CD4-positive, alpha-beta T cell treated with Interferon alpha-2 for 1 hour (primary cell): ENCODE measurements at places on chromosomes 12 and 14.

GRCh38 chr14:70886421-70887206, 20.6 kb upstream of the PCNX1 start:
- peak; percentile 86 for DNase-seq

DNA sequence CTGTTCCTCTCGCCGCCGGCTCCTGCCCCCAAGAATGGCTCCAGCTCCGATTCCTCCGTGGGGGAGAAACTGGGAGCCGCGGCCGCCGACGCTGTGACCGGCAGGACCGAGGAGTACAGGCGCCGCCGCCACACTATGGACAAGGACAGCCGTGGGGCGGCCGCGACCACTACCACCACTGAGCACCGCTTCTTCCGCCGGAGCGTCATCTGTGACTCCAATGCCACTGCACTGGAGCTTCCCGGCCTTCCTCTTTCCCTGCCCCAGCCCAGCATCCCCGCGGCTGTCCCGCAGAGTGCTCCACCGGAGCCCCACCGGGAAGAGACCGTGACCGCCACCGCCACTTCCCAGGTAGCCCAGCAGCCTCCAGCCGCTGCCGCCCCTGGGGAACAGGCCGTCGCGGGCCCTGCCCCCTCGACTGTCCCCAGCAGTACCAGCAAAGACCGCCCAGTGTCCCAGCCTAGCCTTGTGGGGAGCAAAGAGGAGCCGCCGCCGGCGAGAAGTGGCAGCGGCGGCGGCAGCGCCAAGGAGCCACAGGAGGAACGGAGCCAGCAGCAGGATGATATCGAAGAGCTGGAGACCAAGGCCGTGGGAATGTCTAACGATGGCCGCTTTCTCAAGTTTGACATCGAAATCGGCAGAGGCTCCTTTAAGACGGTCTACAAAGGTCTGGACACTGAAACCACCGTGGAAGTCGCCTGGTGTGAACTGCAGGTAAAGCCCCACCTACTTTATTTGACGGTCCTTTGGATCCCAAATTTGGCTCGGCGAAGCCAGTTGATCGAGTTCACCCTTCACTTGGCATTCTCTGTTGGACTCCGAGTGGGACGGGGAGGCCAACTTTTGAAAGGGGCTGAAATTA, 1.5 kb downstream of the WNK1 start:
- peak; percentile 57 for DNase-seq

- peak; percentile 83 for DNase-seq
These were observed 5.1 kb upstream of the ZNF839 start for GRCh38 chr14:102314242-102315011.

- no peak for DNase-seq
These were observed 64.2 kb upstream of the IFNG-AS1 start for GRCh38 chr12:67925077-67925476.

DNA sequence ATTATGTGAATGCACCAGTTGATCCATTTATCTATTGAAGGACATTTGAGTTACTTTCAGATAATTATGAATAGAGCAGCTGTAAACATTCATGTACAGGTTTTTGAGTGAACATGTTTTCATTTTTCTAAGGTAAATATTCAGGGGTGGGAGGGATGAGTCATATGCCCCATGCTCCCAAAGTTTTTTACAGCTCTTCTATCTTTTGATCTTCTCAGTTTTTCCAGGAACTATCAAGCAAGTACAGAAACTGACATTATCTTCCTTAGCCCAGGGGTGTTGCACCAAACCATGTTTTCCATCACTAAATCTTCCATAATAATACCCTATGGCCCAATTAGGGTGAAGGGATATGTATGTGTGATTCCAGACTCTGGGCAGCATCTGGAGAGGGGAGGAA, 384.5 kb downstream of the EMP1 start:
- DNase-seq = no peak

DNA sequence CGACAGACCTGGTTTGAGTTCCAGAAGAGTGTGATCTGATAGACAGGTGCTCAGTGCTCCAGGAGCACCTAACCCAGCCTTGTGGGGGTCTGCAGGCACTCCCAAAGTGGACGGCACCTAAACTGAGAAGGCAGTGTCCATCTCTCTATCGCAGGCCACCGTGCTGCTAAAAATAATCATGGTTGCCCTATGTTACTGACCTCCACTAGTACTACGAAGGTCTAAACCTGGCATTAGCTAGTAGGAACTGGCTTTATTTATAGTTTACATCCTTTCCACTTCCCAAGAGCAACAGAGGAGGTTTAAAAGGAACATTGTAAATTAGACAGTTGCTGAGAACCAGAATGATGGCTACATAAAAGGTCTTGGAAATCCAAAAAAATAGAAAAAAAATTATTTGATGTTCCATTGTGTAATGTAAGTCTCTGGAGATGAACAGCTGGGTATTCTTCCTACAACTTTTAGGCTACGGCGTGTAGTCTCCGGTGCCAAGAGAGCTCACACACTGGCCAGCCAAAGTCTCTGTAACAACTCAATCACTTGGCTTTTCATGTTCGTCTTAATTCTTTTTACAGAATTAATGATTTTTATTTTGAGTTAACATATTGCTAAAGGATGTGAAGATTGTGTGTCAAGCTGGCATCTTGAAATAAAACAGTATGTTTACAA, 27.3 kb downstream of the PPFIBP1 start:
- no peak for DNase-seq

GRCh38 chr12:75581515-75581914, 70.1 kb upstream of the KRR1 start:
- no peak for DNase-seq

DNA sequence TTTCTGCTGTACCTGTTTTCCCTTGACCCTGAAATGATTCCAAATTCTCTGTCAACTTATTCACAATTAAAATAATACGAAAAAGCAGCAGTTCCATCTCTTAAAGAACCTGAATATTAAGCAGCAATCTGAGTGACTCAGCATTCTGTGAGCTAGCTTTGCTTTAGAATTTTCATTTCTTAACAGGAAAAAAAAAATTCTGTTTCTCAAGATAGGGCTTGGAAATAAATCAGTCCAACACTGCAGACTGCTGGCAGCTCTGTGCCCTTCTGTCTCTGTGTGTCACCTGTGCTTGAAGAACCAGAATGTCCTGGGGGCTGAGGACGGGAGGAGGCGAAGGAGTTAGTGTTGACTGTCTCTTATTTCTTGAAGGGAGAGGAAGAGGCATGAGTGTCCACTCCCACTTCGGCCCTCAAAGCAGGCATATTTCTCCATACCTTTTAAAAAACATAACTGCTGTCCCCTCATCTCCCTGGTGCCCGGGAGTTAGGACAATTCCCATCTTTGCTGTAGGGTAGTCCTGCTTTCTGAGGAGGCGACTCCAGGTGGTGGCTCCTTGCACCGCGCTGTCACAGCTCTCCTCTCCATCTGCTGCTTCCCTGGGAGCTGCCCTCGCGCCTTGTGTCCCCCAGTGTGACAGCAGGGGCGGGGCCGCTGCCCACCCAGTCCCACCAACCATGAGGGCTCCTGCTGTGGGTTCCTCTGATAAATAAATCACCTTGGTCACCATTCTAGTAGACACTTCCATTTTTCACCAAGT, 203.1 kb downstream of the CALM1 start:
- no peak for DNase-seq

- peak; percentile 56 for DNase-seq
These were observed 543 bp upstream of the GLIPR1 start for GRCh38 chr12:75479963-75480461.

- DNase-seq = no peak
These were observed 24.3 kb downstream of the CNOT2 start for GRCh38 chr12:70267550-70267949.

GRCh38 chr14:79555429-79555828, 655.9 kb downstream of the DIO2 start:
- no peak for DNase-seq

GRCh38 chr12:124556896-124557501, 10.4 kb downstream of the NCOR2 start:
- DNase-seq = no peak

DNA sequence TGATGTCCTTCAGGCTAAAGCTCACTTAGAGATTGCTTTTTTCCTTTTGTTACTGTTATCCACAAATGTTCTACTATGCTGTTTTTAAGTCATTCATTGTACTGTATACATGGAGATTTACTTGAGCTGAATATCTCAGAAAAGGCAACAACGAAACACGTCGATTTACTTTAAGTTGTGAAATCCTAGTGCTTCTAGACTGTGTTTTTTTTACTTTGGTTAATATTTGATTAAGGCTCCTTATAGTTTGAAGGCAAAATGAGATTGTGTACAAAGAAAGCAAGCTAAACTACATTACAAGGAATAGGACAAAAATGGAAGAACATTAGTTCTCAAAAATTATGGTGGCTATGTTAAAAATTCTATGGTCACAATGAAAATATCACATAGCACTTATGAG, 114.5 kb downstream of the SLC35F4 start:
- no peak for DNase-seq

GRCh38 chr14:92734618-92735017, 13.8 kb downstream of the LGMN start:
- no peak for DNase-seq

- DNase-seq = no peak
These were observed 19.8 kb downstream of the PLEK2 start for GRCh38 chr14:67392123-67392522.

- no peak for DNase-seq
These were observed 13.6 kb upstream of the CDCA4 start for GRCh38 chr14:105034315-105035039.

- no peak for DNase-seq
These were observed 80.0 kb downstream of the CIT start for GRCh38 chr12:119797090-119797489.

DNA sequence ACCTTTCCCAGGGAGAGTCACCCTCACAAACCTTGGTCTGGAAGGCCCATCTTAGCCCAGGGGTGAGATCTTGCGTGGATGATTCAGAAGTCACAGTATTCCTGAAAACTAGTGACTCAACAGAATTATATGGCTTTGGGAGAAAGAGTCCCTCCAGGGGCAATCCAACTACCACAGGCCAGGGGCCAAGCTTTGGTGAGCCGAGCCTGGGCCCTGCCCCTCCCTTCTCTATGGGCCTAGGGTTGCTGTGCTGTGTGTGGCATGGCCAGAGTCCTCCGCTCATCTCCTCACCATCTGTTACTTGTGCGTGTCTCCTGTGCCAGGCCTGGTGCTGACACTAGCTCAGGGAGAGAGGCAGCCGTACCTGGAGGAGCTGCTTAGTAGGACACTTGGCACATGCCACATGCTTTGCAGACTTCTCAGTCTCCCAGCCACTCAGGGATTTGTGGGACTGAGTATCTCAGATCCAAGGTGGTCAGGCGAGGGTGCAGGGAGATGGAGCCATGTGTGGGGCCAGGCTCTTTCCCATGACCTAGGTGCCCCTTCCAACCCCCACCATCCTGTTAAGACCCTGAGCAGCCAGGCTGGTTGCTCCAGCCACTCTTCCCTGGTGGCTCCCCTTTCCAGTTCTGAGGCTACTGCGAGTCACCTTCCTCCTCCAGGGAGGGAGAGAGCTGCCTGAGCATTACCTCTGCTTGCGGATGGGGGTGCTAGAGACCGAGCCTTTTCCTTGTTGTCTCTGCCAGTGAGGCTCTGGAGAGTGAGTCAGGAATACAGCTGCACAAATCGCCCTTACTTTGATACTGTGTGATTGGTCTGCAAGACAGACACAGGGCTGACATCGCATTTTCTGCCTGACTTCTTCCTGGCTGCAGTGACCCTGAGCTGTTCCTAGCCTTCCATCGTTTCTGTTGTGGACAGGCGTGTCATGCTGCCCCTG, 94.1 kb downstream of the SLC25A47 start:
- DNase-seq = no peak

DNA sequence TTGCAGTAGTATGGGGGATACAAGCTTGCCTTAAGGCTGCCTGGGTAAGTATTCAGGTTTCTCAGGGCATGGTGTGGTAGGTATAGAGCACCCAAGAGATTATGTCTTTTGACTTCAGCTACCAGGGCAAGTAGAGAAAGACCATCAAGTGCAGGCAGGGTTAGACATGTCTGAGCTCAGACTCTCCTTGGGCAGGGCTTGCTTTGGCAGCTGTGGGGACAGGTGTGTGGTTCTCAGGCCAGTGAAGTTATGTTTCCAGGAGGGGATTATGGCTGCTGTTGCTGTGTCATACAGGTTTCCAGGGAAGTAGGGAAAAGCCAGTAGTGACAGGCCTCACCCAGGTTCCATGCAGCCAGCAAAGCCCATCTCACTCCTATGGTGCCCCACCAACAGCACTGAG, 1040.4 kb downstream of the FLRT2 start:
- DNase-seq = no peak

GRCh38 chr14:24036169-24036962, 15.4 kb upstream of the CARMIL3 start:
- peak; percentile 58 for DNase-seq

DNA sequence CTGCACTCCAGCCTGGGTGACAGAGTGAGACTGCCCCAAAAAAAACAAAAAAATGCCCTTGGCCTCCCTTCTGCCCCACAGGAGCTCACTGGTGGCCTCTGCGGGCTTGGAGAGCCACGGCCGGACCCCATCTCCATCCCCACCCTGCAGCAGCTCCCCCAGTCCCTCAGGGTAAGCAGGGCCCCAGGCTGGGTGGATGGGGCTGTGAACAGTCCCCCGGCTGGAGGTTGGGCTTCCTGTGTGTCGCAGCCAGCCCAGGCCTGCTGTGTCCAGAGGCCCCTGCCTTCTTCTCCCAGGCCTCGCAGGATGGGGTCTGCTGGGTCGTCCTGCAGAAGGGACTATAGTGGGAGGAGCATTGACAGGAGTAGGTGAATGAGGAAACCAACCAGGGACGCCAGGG, 15.4 kb upstream of the PUS1 start:
- no peak for DNase-seq

DNA sequence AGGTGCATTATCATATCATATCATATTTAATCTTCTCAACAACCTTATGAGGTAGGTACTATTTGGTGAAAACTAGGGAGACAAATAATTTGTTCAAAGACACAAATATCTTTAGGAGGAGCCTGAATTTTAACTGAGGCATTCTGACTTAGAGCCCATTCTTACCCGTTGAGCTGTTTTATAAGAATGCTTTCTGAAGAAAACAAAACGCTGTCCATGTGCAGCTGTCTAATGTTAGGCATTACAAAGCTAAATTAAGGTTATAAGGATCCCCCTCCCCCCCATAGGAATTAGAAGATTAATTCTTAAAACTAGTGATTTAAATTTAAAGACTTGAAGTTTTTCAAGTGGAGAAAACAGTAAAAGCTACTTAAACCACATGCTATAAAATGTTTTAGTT, 6.4 kb downstream of the KTN1 start:
- DNase-seq = no peak

DNA sequence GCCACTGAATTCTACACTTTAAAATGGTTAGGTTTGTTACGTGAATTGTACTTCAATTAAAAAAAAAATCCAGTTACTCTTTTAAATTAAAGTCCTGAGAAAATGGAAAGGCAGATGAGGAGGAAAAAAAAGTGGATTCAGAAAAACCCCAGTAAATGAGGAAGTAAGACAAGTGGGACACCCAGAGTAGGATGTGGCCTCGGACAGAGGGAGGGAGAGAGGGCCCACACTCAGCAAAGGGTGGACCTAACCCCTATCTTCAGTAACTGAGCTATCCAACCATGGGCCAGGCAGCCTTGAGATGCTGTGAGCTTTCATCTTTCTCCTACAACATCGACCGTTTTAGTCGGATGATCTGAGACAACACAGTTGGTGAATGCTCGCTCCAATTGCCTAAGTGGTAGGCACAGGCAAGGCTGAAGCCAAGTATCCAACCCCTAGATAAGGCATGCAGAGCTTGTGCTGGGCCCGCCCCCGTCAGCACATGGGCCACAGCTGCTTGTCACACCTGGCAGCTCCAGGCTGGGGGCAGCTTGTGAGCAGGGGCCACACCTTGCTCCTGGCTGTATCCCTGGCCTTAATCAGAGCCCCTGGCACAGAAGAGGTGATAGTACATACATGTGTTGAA, 142.1 kb downstream of the TTC7B start:
- DNase-seq = no peak

GRCh38 chr14:62546862-62547474, 498.3 kb downstream of the KCNH5 start:
- no peak for DNase-seq
